Panc1 (cell line): ENCODE measurements at places on chromosomes 2 and 18. TPM values are rescaled to one million over a fixed set of nuclear protein-coding genes. Genes with fewer than 3 reads are reported as not detected.

- DNase-seq = no peak
- H3K36me3 ChIP-seq = no peaks in the 10 kb centered on the region
- H3K27ac ChIP-seq = no peak overlapping the region
- peaks cover 4% of the 10 kb centered on the region; the same call in 1 of the 2 replicates for H3K4me1 ChIP-seq
- no peaks in the 10 kb centered on the region for H3K27me3 ChIP-seq
Measured at GRCh38 chr2:195574312-195574711, 82.7 kb upstream of the SLC39A10 start.

DNA sequence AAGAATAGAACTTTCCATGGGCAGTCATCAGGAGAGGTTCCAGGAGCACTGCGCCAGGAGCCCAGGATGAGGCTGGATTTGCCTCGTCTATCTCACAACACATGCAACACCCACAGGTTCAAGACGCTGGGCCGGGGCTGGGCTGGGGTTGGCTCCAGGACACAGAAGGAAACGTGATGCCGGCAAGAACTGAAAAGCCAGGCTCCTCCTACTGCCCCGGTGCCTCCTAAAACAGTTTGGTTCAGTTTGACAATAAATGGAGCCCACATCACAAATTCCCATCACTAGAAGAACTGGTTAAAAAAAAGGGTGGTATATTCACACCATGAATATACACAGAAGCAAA is 75.9 kb downstream of the INHBB start:
- H3K36me3 ChIP-seq = no peaks in the 10 kb centered on the region
- H3K4me1 ChIP-seq = peaks cover 6% of the 10 kb centered on the region; the same call in 1 of the 2 replicates
- no peak for DNase-seq
- 0 out of 2 replicates have a peak, but pooled peaks cover 2% of the 10 kb centered on the region for H3K27me3 ChIP-seq

DNA sequence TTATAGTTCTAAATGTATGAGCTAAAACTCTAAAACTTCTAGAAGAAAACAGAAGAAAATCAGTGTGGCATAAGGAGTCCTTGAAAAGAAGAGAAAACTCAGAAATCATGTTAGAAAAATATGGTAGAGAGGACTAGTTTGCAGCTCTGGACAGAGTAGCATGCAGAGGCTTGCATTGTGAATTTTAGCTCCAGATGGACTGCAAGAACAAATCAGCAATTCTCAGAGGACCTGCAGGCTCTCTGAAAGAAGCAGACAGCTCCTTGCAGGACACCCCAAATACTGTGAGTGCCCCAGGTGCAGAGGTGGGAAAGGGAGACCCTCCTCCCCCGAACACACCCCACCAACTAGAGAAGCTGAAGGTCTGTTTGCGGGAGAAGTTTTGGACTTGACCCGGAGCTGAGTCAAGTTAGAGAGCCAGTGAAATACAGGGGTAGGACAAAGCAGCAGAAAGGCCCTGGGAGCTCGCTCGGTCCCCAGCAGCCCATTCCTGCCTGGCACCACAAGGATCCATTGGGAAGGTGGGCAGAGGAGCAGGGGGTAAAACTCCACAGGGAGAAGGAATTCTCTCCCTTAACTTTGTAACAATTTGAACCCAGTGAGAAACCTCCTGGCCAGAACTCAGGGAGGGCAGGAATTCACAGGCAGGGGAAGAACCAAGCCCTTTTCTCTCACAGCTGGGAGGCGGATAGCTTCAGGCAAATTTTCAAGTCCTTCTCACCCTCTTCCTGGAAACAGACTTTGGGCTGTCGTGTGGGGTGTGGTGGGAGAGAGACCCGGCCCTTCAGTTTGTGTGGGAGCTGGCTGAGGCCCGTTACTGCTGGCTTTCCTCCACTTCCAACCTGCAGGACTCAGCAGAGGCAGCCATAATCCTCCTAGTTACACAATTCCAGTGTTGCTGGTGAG is 216.2 kb upstream of the SLC35G4 start:
- no peak overlapping the region for H3K27ac ChIP-seq
- no peak for DNase-seq
- no peaks in the 10 kb centered on the region for H3K27me3 ChIP-seq
- H3K36me3 ChIP-seq = no peaks in the 10 kb centered on the region
- H3K4me3 ChIP-seq = no peak overlapping the region
- H3K4me1 ChIP-seq = no peaks in the 10 kb centered on the region

GRCh38 chr2:232103140-232103737 is 141.7 kb downstream of the DIS3L2 start:
- H3K4me3 ChIP-seq = no peak overlapping the region
- no peaks in the 10 kb centered on the region for H3K4me1 ChIP-seq
- H3K36me3 ChIP-seq = no peaks in the 10 kb centered on the region
- H3K27ac ChIP-seq = no peak overlapping the region
- no peak for DNase-seq
- H3K27me3 ChIP-seq = no peaks in the 10 kb centered on the region

DNA sequence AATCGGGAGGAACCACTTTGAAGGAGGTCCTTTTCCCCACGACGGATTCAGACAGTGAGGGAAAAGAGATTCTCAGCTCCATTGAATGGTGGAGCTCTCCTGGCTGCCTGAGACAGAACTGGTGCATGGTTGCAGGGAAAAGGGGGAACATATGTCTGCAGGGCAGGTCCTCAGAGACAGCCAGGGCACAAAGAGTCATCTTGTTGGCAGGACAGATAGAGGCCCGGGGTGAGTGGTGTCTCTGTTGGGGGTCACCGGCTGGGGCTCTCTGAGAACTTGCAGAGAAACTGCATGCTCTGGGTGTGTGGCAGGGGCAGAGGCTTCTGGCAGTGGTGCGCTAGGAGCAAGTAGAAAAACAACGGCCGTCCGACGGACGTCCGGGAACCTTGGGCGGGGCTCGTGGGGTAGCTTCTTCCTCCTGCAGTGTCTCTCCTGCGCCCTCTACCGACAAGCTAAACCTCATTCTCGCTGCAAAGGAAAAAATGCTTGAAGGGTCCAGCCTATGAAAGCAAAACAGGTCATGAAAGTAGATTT is 94.3 kb downstream of the CDCA7 start:
- H3K4me1 ChIP-seq = no peaks in the 10 kb centered on the region
- peak overlapping the region; percentile 41 for H3K4me3 ChIP-seq
- H3K27ac ChIP-seq = peak overlapping the region; percentile 89
- H3K27me3 ChIP-seq = no peaks in the 10 kb centered on the region

- H3K27me3 ChIP-seq = peaks cover 12% of the 10 kb centered on the region
- H3K4me3 ChIP-seq = no peak overlapping the region
- H3K36me3 ChIP-seq = no peaks in the 10 kb centered on the region
- no peaks in the 10 kb centered on the region for H3K4me1 ChIP-seq
Measured at GRCh38 chr2:161044921-161045320, 115.3 kb upstream of the TANK start.

DNA sequence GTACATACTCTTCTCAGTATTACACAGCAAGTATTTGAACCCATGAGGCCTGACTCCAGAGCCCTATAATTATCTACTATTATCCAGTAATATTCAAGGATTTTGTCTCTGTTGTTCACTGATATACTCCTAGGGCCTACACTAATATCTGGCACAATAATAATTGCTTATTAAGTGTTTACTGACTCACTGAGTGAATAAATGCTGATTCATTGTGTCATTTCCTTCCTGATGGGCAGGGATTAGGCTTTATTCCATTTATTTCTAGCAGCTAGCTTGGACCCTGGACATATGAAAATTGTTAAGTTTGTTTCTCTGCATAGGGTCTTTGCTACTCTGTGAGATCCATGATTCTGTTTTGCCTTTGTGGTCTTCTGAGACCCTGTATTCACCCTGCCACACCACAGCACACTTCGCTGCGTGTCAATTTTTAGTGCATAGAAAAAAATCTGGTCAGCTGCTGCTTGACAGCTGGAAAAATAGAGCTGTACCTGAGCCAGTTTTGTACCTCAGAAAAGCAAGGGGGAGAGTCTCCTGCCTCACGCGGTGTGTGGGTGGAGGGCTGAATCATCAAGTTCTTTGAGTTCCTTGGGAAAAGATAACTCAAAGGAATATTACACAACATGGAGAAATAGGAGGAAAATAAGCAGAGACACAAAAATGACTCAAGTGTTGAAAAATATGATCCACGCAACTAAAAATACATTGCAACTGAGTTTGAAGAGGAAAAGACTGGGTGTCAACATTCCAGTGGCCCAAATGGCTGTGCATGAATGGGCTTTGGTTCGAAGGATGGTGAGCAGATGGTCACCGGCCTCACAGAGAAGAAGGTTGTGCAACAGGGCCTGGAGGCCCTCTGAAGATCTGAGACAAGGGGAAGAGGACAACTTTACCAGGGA is 18.9 kb upstream of the DPP4 start:
- H3K4me3 ChIP-seq = no peak overlapping the region
- H3K27ac ChIP-seq = no peak overlapping the region
- H3K27me3 ChIP-seq = no peaks in the 10 kb centered on the region
- H3K36me3 ChIP-seq = no peaks in the 10 kb centered on the region
- H3K4me1 ChIP-seq = no peaks in the 10 kb centered on the region
- no peak for DNase-seq

DNA sequence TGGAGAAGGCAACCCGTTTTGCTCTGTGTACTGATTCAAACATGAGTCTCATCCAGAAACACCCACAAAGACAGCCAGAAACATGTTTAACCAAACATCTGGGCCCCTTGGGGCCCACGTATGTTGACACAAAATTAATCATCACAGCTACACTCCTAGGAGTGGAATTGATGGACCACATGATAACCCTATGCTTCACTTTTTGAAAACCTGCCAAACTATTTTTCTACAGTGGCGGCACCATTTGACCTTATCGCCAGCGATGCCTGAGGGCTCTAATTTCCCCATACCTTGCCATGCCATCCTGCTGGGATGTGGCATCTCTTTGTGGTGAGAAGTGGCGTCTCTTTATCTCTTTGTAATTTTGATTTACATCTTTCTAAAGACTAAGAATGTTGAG is 38.5 kb downstream of the PSMG2 start:
- no peak overlapping the region for H3K27ac ChIP-seq
- peaks cover 5% of the 10 kb centered on the region; the same call in 1 of the 2 replicates for H3K4me1 ChIP-seq
- no peak overlapping the region for H3K4me3 ChIP-seq

DNA sequence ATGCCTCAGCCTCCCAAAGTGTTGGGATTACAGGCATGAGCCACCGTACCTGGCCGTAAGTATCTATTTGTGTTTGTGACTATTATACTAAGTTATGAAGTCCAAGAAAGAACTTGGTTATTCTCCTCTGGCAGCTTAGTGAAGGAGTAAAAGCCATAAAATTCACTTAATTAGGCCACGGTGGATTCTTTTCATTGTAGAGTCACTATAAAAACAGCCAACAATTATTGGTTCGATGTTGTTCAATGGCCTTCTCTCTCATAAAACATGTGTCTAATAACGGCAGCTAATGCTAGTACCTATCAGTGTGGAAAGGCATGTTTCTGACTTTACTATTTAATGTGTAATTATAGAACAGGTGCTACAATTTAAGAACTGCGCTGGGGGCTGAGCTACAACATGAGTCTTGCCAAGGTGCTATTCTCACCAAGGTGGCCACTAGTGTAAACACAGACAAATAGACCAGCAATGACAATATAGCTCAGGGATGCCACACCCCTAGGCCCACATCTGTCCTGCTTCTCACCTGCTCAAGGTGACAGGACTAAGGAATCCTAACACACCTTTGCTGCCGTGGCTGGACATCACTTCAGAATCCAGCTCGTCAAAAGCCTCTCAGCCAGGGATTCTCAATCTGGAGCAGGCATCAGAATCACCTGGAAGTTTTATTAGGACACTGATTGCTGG is 17.2 kb downstream of the ATP8B1 start:
- DNase-seq = no peak
- peaks cover 28% of the 10 kb centered on the region for H3K4me1 ChIP-seq
- no peak overlapping the region for H3K4me3 ChIP-seq

GRCh38 chr2:34012715-34013302 is 413.7 kb upstream of the FAM98A start:
- no peak overlapping the region for H3K27ac ChIP-seq
- no peaks in the 10 kb centered on the region for H3K27me3 ChIP-seq
- H3K4me3 ChIP-seq = no peak overlapping the region
- peak; percentile 33 for DNase-seq

DNA sequence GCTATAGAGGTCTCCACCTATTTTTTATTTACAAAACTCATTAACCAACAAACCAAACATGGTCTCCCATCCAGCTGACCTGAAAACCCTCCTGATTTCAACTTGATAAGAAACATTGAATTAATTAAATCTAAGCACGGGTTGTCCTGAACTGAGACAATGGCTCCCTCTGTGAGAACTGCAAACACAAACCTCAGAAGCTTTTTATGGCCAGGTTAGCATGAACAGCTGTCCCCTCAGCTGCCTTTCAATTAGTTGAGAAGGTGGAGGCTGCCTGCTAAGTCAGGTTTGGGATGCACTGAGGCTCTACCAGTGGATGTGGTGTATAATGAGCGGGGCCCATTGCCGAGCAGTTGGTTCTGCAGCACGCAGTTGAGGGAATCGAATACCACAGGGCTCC is 258.5 kb upstream of the DDX18 start:
- no peaks in the 10 kb centered on the region for H3K4me1 ChIP-seq
- H3K36me3 ChIP-seq = no peaks in the 10 kb centered on the region
- DNase-seq = no peak
- H3K27ac ChIP-seq = no peak overlapping the region
- no peak overlapping the region for H3K4me3 ChIP-seq

DNA sequence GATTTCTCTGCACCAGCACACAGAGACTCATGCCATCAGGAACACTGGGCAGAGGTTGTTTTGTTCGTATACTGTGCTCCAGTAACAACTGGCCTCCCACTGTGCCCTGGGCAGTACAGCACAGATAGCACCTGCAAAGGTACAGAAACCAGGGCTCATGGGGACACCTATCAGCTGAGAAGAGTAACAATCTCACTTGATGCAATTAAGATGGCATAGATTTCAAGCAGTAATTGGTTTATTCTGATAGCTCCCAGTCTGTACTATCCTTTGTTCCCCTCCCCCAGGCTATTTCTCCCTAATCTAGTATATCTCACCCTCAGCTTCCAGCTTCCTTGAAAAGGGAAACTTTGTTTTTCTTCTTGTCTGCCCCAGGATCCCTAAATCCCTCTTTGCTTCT is 343.9 kb upstream of the MMADHC start:
- H3K4me3 ChIP-seq = no peak overlapping the region
- H3K27ac ChIP-seq = no peak overlapping the region
- DNase-seq = no peak
- no peaks in the 10 kb centered on the region for H3K4me1 ChIP-seq
- H3K36me3 ChIP-seq = no peaks in the 10 kb centered on the region
- no peaks in the 10 kb centered on the region for H3K27me3 ChIP-seq

GRCh38 chr18:58386780-58387179 is 242.1 kb downstream of the ALPK2 start:
- no peaks in the 10 kb centered on the region for H3K4me1 ChIP-seq
- H3K27ac ChIP-seq = no peak overlapping the region
- H3K27me3 ChIP-seq = no peaks in the 10 kb centered on the region
- no peak for DNase-seq
- no peak overlapping the region for H3K4me3 ChIP-seq

DNA sequence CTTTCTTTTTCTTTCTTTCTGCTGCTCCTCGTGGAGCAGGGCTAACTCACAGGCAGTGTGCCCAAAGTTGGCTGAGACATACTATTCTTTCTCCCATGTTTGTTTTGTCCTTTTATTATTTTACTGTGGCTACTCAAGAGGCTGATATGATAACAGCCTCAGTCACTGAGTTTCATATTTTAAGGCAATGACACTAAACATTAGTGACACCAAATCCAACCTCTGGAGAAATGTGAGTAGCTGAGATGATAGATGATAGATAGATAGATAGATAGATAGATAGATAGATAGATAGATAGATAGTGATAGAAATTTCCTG is 45.8 kb upstream of the GLS start:
- peaks cover 2% of the 10 kb centered on the region; the same call in 1 of the 2 replicates for H3K27me3 ChIP-seq
- no peaks in the 10 kb centered on the region for H3K36me3 ChIP-seq
- no peaks in the 10 kb centered on the region for H3K4me1 ChIP-seq
- H3K27ac ChIP-seq = no peak overlapping the region

Gene LRRTM1
- not detected for total RNA-seq

Gene ASAP2
- 107 TPM for total RNA-seq

Gene KCNIP3
- total RNA-seq = 17.5 TPM

Gene FAM161A
- 10.1 TPM for total RNA-seq

Gene APCDD1
- total RNA-seq = 0.36 TPM

Gene ALPP
- total RNA-seq = 7.3 TPM

Gene C2orf74
- 7.7 TPM for total RNA-seq

Gene CACNB4
- 1.7 TPM for total RNA-seq

Gene COBLL1
- 4.4 TPM for total RNA-seq

Gene GPBAR1
- total RNA-seq = 0.18 TPM
